Eye (tissue), 1 donor: ENCODE measurements at places on chromosomes 16 and 17.

DNA sequence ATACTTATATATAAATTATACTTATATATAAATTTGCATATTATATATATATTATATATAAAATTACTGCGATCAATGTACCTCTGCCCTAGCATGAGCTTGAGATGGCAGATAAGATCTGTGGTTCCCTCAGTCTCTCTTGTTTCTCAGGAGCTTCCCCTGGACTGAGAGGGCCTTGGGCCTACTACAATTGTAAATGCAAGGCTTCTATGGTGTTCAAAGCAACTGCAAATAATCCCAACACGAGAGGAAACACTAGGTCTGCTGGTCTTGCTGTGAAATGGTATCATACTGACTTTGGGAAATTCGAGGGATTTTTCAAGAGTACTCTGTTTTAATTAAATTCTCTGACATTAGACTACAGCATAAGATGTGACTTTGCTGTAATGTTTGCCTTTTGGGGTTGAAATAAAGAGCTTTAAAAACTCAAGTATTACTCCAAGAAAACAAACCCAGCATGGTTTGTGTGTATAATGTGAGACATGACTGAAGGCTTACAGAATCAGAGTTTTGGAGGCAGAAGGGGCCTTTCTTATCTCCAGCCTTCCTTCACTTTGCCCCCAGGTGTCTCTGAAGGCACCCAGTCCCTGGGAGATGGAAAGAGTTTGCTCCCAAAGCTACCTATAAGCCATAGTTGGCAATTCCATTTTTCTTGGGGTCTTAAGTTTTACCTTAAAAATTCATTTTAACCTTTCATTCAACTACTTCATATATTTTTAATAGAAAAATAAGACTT lies 24.2 kb downstream of the ACSM1 start:
- no peak for DNase-seq

GRCh38 chr17:40159456-40159855 lies 17.8 kb upstream of the RAPGEFL1 start:
- DNase-seq: no peak

GRCh38 chr17:82023447-82024241 lies 539 bp downstream of the LRRC45 start:
- no peak for DNase-seq

- DNase-seq: no peak
Measured at GRCh38 chr17:55450232-55450825, 28.7 kb upstream of the MMD start.

- DNase-seq: no peak
Measured at GRCh38 chr16:63230421-63231040, 1194.3 kb upstream of the CDH8 start.

- peak; percentile 98 for DNase-seq
Measured at GRCh38 chr16:4766875-4767628, at the start of gene ZNF500. TSS of gene ZNF500 (minus strand) at chr16:4767162. CDS start at chr16:4765978, 1,184 bp downstream.

DNA sequence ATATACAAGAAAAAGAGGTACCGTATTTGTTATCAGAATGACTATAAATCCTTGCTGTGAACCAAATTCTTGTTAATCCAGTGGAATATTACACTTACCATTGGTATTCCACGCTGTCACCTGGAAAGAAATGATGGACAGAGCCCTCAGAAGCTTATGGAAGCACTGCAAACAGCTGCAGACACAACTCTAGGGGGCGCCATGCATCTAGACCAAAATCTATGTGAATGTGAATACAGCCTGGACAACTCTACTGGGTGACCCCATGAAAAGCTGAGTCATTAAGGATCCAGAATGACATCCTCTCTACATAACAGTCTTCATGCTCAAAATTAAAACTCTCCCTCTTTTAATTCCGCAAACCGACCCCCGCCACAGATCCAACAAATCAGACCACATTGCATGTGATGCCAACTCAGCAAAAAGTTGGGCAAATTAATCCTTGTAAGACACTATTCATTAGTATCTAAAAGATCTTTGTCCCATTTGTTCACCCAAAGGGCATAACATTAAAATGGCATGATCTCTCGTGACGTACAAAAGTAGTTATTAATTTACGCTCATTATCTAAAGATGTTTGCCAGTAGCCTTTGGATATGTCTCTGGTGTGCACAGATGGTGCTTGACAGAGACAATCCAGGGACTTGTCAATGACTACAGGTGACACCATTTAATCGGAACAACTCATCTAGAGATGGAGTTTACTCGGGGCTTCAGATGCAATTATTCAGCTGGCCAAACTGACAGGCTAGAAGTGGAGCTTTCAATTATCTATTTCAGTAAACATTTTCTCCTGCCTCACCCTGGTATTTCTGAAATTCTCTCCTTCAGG lies 552.7 kb upstream of the PSMD7 start:
- peak; percentile 26 for DNase-seq

DNA sequence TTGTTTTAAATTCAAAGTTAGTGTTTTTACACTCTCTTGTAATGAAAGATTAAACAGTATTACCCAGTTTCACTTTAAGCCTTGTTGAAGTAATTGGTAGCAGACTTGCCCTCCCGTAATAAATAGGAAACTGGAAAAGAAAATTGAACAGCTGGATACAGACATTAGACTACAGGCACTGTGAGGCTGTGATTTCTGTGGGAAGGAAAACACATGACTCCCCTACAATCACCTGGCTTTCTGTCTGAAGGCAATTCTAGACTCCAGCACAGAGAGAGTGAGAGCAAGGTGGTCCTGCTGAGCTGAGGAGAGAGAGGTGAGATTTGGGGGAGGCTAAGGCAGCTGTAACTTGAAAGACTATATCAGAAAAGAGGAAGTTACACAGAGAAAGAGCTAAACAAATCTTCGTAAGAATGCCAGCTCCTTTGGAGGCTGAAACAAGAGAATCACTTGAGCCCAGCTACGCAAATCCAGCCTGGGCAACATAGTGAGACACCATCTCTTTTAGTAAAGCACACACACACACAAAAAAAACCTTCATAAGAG lies 57.8 kb upstream of the CDYL2 start:
- DNase-seq: no peak

GRCh38 chr16:20271893-20272292 lies 55.4 kb downstream of the GP2 start:
- DNase-seq: no peak

GRCh38 chr16:14548933-14549788 lies 80.9 kb downstream of the PARN start:
- DNase-seq: no peak

DNA sequence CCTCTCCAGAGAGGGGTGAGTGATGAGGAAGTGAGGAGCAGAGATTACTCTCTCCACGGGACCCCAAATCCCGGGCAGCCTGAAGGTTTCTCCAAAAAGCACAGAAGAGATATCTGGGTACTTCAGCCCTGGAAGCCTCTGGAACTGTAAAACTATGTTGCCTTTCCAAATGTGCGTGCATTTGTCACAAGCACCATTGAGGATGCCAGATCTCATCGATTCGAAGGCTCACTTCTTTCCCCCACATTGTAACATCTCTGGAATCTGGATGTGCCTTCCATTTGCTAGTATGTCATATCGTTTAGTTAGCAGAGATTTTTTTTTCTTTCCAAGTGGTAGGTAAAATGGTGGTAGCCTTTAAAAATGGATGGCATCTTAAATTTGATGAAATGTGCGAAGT lies 45.8 kb downstream of the ABCC12 start:
- no peak for DNase-seq

- peak; percentile 11 for DNase-seq
Measured at GRCh38 chr16:26475596-26475995, 591.1 kb upstream of the C16orf82 start.

GRCh38 chr17:32909787-32910369 lies 18.1 kb upstream of the TMEM98 start:
- peak; percentile 88 for DNase-seq

GRCh38 chr17:37671824-37672547 lies 28.7 kb upstream of the DDX52 start:
- peak; percentile 9 for DNase-seq

- peak; percentile 27 for DNase-seq
Measured at GRCh38 chr17:29252101-29252791, 5.6 kb downstream of the CRYBA1 start.

DNA sequence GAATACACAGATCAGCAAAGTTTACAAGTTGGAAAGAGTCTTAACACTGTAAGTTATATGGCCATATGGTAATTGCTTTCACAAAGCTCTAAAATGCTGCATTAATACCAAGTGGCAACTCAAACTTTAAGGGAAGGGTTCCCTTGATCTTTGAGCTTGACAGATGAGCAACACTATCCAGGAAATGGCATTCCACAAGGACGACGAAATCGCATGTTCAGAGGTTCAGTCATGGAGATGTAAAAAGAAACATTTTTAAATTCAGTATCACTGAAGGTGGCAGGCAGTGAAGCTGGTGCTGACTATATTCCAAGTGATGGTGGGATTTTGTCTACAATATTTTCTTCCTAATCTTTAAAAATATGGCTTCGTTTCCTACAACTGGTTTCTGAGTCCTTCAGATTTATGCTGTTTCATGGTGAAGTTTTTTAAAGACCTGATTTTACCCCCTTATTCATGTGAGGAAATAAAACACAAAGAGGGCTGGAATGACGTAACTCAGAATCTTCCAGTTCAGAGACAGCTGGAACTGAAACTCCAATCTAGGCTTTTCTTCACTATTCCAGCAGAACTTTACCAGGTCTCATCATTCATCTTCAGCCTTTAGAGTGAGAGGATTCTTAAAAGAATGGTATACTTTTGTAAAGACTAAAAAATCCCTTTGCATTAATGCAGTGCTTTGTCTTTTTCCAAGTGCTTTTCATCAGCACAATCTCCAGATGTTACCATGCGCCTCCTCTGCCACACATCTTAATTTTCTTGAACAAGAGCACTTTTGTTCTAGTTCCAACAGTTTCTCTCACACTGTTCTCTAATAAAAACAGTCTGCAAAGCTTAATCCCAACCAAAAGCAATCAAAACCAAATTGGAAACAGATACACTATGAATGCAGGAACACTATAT lies 20.2 kb downstream of the CHCT1 start:
- DNase-seq: peak; percentile 60

DNA sequence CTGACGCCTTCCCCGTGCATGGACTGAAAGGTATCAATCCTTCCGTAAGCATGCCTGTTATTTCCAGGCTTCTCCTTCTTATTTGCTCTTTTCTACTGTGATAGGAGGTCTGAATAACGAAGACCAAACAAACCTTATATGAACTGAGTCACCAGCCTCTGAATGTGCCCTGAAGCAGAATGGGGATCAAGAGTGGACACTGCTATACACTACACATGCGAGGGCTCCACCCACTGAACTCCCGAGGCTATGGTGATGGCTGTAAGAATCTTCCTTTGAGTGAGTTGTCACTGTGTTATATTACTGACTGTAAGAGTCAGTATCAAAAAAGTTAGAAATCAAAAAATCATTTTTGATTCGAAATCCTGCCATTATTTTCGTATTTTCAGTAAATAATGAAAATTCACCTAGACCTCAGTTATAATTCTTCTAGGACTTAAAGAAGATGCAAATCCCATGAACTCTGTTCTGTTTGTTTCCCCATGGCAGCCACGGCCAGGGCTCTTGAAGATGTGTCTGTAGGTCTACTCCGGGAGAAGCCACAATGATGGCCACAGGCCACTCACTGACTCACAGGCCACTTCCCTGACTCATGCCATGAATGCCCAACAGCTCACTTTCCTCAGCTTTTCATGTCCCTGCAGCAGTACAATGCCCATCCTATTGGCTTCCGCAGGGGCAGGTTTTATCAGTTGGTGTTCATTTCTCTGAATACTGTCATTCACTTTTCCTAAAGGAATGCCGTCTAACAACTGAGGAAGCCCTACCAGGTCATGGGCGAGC lies 54.7 kb downstream of the ZZEF1 start:
- no peak for DNase-seq
